SJSA1 (cell line): ENCODE measurements at places on chromosomes 4 and X. TPM values are rescaled to one million over a fixed set of nuclear protein-coding genes. Genes with fewer than 3 reads are reported as not detected.

GRCh38 chr4:152591396-152591795, 55.5 kb upstream of the FBXW7 start:
- DNase-seq, result no peak

GRCh38 chr4:150252306-150252705, 174.1 kb downstream of the DCLK2 start:
- no peak for DNase-seq

DNA sequence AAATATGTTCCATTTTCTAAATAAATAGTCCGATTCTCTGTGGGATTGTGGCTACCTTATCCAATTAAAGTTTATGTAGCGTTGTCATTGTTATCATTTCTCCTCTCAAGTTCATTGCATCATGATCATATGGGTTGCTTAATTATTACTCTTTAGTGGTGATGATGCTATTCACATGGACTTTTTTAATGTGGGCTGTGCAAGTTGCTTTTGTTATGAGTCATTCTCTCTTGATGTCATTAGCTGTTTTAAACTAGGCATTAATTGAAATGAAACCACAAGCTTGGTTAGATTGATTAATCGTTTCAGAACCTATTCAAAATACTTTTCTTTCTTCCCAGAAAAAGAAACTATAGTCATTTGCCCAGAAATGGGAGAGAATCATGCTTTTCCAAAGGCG, 38.2 kb downstream of the NHS start:
- no peak for DNase-seq

- DNase-seq, result peak; percentile 42
Observed at GRCh38 chrX:15751155-15751819, 13.2 kb downstream of the CA5B start.

- no peak for DNase-seq
Observed at GRCh38 chr4:8817813-8818062, 53.9 kb downstream of the HMX1 start.

DNA sequence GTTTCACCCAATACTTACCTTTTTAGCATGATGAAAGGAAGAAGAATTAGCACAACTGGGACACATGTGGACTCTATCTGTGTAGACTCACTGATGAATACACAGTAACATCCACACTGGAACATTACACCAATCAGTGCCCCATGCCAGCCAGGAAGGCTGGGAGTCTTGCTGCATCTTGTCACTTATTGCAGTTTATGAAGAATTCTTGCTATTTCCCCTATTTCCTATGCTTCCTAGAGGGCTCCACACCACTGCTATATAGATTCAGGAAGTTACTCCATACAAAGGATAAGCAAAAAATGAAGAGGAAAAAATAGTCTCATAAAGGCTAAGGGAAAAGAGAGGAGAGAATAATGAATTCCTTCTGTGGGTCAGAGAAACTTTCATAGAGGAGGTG, 201.0 kb downstream of the CAMK2D start:
- DNase-seq, result no peak

GRCh38 chr4:164828955-164829354, 48.0 kb upstream of the APELA start:
- no peak for DNase-seq

DNA sequence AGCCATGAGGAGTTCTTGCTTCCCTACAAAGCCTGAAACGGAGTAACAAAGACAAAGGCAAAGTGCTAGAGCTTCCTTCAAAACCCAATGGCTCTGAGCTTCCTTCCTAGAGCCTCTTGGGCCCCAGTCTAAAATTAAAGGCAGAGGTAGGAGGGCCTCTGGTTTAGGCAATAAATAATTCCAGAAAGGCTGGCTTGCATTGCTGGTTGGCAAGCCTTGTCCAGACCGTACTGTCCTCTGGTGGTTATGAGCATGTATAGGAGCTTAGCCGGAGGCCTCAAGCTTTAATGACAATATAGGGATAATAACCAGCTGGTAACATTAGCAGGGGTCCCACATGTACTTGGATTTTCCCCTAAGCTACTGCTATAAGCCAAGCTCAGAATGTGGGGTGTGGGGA, 237.3 kb downstream of the AR start:
- no peak for DNase-seq

GRCh38 chr4:185276036-185276435, 66.6 kb downstream of the SNX25 start:
- DNase-seq, result no peak

- peak; percentile 46 for DNase-seq
Observed at GRCh38 chr4:20020056-20020455, 231.6 kb upstream of the SLIT2 start.

GRCh38 chr4:182192511-182193181, 50.6 kb upstream of the TENM3 start:
- DNase-seq, result peak; percentile 79

GRCh38 chrX:76538860-76539259, 111.3 kb downstream of the MAGEE1 start:
- DNase-seq, result no peak

DNA sequence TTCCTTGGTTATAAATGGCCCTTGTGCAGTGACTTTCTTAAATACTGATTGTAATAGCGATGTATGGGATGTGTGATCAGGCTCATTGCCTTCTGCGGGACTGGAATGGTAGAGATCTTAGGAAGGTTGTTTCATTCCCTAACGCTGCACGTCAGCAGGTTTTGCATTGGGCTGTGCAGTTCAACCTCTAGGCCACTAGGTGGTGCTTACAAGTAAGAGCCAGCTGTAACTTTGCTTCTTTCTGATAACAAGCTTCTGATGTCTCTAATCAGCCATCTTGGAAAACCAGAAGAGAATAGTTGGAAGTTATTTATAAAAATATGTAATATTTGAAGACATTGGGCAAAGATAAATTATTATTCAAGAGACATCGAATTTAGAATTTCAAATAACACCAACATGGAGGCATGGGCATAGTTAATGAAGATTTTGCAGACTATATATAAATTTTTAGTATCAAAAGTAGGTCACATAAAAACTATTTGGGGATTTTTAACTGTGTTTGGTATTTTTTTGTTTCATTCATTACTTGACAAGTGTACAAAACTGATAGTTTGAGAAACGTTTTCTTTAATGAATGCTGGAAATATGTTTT, 339.7 kb upstream of the PCDH7 start:
- peak; percentile 0 for DNase-seq

DNA sequence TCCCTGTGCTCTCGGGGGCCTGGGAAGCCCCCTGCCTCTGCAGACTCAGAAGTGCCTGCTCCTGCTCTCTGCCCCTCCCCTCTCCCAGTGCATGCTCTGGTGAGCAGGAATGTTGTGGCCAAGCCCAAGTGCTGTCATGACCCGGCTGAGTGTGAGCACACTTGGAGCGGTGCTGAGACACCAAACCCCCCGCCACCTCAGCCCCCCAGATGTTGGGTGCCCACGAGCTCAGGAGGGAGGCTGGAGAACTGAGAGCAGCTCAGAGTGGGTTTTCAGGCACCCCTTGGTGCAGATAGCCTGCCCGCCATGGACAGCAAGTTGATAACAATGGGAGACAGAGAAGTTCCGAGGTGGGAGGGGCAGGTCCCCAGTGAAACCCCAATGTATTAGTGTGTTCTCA, 477.4 kb downstream of the ACTRT1 start:
- DNase-seq, result no peak

DNA sequence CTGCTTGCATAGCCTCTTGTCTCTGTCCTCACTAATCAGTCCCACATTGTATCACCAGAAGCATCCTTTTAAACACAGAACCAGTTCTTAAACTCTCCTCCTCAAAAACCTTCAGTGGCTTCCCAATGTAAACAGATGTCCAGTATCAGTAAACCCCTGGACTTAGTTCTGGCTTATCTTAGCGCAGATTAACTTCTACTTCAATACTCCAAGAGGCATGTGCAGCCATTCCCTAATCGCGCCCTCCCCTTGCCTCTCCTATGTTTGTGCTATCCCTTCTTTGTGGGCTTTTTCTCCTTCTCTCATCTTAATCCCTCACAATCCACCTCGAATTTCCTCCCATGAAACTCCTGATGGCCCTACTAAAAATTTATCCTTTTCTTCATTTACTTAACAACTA, 193.8 kb downstream of the FBXO8 start:
- no peak for DNase-seq

DNA sequence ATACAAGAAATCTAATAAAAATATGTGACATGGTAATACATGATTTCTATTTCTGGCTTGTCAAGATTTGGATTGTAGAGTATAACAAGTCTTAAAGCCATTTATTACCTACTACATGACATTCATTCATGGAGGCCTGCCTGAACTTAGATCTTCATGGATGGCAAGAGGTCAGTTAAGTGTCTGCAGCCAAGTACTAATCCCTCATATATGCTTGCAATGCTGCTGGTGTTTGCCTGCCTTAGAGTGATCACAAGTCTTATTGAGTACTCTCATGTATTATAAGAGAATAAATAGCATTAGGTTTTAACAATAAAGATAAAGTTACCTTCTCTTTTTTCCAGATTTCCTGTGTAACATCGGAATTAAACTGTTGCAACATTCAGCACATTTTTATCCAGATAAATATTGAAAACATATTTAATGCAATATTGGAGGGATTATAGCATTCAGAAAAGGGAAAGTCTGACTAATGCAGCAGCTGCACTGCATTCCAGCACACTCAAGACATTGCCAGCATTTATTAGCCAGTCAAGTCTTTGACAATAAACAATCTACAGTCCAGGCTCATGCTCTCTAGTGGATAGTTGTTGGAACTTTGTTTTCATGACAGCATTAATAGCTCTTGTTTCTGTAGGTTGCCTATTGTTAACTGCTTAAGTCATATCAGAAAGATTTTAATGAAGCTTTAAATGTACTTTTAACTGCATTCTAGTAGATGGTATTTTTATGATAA, 737.1 kb downstream of the FAT4 start:
- no peak for DNase-seq

DNA sequence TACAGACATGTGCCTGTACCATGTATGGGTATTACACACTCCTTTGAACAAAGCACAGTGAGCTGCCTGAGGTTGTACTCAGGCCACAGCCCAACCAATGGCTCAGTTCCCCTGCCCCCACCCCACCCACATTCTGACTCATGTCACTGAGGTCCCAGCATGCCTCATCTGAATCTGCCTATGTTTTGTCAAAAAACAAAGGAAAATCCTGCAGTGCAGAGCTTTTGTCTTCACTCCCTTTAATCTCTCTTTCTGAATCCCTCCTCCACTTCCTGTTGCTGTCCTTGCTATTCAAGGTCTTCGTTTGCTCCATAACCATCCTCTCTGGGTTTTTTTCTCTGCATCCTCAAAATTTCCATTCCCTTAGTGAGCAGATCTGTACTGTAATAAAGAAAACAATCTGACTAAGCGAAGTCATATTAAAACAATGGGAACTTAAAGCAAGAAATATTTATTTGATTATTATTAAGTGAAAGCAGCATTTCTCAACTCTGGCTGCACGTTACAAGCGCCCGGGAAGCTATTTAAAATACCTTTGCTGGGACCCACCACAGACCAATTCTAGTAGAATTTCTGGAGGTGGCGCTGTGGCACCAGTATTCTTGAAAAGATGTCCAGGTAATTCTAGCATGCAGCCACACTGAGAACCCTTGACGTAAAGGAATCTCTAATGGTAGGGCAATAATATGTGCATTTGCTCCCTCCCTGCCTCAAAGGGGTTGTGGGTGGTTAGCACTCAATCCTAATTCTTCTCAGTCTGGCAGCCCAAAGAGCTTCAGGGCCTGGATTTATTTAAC, 8.7 kb downstream of the GUCY2F start:
- peak; percentile 55 for DNase-seq

DNA sequence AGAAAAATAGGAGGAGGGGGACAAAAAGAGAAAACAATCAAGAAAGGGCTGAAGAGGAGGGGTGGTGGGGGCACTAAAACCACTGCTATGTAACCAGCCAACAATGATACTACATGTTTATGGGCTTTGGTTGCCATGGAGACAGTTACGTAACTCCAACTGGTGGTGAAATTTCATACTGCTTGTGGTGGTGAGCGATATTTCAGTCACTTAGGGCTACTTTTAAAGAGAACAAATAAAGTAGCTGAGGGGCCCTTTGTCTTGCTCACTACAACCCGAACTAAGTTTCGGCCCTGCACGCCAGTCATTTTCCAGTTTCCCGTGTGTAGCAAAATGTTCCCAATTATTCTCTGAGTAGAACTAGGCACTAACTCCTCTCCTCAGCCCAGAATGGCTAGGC, 275.2 kb upstream of the EDA2R start:
- no peak for DNase-seq

DNA sequence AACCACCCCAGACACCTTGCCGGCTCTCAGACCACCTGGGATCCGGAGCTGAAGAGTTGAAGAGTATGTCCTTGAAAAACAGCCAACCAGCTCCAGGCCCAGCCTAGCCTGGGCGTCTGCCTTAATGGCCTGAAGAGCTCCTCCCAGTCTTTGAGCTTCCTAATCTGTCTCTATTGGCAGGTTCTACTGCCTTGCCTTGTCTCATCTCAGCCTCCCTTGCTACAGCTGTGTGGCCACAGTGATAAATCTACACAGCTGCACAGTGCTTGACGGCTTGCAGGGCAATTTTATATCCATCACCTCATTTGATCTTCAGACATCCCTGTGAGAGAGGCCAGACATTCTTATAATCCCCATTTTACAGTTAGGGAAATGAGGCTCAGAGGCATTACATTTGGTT, 19.9 kb downstream of the AWAT2 start:
- no peak for DNase-seq

DNA sequence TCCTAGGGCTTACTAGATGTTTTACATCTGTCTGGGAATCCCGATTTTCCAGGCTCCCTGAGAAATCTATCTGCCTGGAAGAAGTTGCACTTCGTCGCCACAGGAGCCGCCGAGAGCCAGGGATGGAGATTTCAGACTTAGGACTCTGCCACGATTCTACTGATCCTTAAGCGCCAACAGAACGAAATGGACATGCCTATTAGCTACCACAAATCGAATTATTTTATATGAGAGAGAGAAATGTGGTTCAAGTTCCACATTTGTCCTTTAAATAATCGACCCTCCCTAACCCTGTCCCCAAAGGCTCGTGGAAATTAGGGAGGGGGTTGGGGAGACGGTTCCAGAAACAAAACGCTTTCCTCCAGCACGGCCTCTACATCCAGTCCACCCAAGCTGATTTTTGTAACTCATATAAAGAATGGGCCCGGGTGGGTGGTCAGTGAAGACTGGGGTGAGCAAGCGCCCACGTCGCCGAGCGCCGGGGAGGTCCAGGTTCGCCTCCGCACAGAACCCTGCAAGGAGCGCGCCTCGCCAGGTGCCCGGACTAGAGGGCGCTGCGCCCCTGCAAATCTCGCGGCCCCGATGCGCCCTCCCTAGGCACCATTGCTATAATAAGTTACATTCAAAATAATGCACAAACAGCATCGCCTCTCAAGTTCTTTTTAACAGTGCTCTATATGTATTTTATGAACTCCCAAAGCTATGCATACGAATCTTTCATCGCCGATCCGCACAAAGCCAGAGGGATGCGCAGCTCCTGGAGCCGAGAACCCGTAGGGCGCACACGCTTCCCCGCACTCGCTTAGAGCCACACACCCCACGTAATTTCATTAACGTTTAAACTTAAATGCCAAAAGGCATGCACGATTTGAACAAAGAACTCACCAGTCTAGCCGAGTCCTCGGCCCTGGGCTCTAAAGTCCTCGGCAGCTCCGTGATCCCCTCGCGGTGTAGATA, 2.1 kb upstream of the FAT1 start:
- peak; percentile 95 for DNase-seq

- DNase-seq, result no peak
Observed at GRCh38 chrX:34810916-34811315, 131.7 kb upstream of the FAM47B start.

Gene NALF2
- not detected in 2 replicates for total RNA-seq

Gene PCDH11X
- not detected in 2 replicates for total RNA-seq

Gene SPOCK3
- not detected in 2 replicates for total RNA-seq

Gene HPGD
- 1.9 and 6.4 TPM in 2 replicates for total RNA-seq

Gene SLITRK2
- total RNA-seq, result not detected in 2 replicates

Gene FABP2
- total RNA-seq, result not detected in 2 replicates

Gene CFAP99
- total RNA-seq, result not detected in 2 replicates

Gene ZNF141
- 0.68 and 1.0 TPM in 2 replicates for total RNA-seq

Gene ADGRG4
- not detected in 2 replicates for total RNA-seq

Gene FGFBP2
- not detected in 2 replicates for total RNA-seq

Gene PNCK
- total RNA-seq, result not detected in 2 replicates
